ENCODE measurements at places on chromosomes 6 and 20.
A peak's percentile ranks its signal among the peaks of the same experiment; 100 is the strongest.

DNA sequence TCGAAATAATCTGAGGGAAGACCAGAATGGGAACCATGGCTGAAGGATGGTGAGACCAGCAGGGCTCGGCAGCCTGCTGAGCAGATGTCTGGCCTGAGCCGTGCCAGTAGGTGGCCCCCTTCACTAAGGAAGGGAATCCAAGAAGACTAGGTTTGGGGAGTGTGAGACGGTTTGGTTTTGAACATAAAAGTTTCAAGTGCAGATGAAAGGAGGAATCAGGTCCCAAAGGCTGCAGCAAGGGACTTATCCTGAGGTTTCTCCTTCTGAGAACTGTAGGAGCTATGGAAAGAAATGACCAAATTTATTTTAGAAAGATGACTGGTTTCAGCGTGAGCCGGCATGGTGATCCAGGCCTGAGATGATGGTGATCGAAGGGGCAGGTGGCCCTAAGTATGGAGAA lies 4.6 kb upstream of the OSER1 start:
- peak; percentile 74 for DNase-seq
- H3K4me1 ChIP-seq, result no peaks in the 10 kb centered on the region
- H3K27me3 ChIP-seq, result no peaks in the 10 kb centered on the region
- H3K4me3 ChIP-seq, result no peak overlapping the region
- H3K36me3 ChIP-seq, result no peaks in the 10 kb centered on the region

GRCh38 chr20:64196847-64197306 lies 32.6 kb downstream of the MYT1 start:
- no peaks in the 10 kb centered on the region for H3K36me3 ChIP-seq
- no peak overlapping the region for H3K4me3 ChIP-seq
- H3K27ac ChIP-seq, result no peak overlapping the region
- no peak for DNase-seq
- no peaks in the 10 kb centered on the region for H3K4me1 ChIP-seq
- peaks cover 8% of the 10 kb centered on the region for H3K27me3 ChIP-seq

DNA sequence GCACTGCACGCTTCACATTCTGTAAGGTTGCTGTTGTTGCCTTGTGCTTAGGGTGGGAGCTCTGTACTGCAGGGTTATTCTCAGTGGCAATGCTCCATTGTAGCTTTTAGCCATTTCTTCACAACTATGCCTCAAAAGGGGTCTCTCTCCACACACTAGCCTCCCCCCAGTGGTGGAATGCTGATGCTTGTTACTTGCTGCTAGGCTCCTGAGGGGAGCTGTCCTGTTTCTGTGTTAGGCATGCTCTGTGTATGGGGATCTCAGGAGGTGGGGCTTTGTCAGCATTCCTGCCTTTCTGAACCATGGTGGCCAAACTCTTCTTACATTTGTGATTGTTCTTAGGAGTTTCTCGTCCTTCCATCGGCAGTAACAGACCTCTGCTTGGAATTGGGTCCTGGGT lies 18.8 kb downstream of the TMEM170B start:
- peaks cover 2% of the 10 kb centered on the region for H3K4me1 ChIP-seq
- no peak overlapping the region for H3K27ac ChIP-seq
- H3K27me3 ChIP-seq, result no peaks in the 10 kb centered on the region
- DNase-seq, result no peak

DNA sequence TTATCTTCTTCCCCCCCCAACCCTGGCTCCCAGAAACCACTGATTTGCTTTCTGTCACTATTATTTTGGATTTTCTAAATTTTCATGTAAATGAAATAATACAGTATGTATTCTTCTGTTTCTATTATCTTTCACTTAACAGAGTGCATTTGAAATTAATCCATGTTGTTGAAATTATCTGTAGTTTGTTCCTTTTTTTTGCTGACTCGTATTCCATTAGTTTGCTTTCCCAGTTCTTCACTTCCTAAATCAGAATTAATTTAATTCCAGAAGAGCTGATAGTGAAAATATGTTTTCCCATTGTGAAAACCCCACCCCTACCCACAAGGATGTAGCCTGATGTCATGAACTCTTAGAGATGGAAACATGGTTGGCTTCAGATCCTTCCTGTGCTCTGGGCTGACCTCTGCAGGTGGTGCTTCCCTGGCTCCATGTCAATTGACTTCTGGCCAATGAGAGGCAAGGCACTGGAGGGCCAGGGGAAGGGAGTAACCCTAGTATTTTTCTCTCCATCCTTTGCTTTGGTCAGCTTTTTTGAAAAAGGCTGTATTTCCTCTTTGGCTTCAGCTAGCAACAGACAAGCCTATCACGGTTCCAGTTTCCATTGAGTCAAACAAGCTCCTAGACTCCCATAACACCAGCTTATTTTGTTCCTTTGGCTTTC lies 244.4 kb upstream of the HSF2 start:
- H3K4me1 ChIP-seq, result peaks cover 4% of the 10 kb centered on the region
- no peaks in the 10 kb centered on the region for H3K36me3 ChIP-seq
- H3K27ac ChIP-seq, result no peak overlapping the region
- no peak for DNase-seq

- H3K27ac ChIP-seq, result no peak overlapping the region
- H3K4me3 ChIP-seq, result no peak overlapping the region
- no peaks in the 10 kb centered on the region for H3K4me1 ChIP-seq
These were observed 117.0 kb upstream of the POU3F2 start for GRCh38 chr6:98717322-98717877.

GRCh38 chr6:96521306-96521643 lies 331 bp upstream of the UFL1 start:
- no peaks in the 10 kb centered on the region for H3K4me1 ChIP-seq
- peaks cover 5% of the 10 kb centered on the region for H3K36me3 ChIP-seq
- peak overlapping the region; percentile 92 for H3K27ac ChIP-seq

DNA sequence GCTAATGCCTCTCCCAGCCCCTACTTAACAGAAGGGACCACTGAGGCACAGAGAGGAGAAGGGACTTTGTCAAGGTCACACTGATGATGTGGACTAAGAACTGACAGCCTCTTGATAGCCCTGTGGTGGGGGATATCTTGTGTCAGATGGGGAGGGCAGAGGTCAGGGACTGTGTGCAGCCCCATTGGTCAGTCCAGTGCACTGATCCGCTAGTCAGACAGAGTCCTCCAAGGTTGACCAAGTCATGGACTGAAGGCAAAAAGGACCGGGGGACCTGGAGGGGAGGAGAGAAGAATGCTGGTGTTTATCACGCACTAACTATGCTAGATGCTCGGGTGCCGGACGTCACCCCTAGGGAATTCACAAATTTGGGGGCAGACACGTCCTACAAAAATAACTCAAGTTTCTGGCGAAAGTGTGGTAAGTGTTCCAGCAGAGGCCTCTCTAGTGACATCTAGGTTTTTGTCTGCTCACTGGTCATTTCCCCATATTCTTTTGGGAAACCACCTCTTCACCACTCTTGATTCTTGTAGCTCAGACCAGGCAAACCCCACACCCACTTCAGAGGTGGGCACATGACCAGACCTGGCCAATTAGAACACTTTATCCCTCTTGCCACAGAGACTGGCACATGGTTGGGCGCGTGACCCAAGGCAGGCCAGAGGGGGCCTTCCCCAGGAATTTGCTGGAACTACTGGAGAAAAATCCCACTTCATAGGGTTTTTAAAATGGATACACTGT lies 21.0 kb downstream of the TCF15 start:
- H3K4me3 ChIP-seq, result no peak overlapping the region
- H3K4me1 ChIP-seq, result peaks cover 2% of the 10 kb centered on the region
- DNase-seq, result no peak

DNA sequence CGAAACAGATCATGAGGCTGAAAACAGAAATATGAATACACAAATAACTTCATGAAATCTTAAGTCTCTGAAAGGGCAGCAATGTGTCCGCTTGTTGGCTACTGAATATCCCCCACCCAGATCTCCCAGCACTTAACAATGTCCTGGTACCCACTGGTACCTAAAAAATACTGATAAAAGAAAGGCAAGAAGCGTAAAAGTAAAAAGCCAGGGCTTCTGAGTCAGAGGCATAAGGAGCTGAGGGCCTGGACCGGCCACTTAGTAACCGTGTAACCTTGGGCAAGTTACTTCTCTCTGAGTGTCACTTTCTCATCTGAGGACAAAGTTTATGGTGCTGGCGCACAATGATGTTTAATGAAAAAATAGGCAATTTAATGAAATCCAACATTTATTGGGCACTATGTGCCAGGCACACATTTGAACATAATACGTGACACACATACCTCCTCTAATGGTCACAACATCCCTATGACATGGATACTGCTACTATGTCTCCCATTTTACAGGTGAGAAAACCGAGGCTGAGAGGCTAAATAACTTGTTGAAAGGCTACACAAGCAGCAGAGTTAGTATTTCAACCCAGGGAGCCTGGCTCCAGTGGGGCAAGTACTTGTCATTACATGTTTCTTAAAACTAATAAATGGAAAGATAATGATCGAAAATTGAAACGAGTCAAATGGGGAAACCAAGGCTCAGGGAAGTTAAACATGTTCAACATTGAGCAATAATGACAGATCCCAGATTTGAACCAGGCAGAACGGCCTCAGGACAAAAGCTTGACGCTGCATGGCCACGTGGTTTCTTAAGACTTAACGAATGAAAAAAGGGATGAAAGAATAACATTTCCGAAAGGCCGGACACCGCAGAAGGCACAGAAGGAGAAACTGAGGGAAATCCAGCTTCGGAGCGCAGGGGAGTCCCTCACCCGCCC lies 828 bp downstream of the TP53RK start:
- H3K27ac ChIP-seq, result peak overlapping the region; percentile 97
- H3K27me3 ChIP-seq, result no peaks in the 10 kb centered on the region
- peaks cover 10% of the 10 kb centered on the region for H3K4me1 ChIP-seq

DNA sequence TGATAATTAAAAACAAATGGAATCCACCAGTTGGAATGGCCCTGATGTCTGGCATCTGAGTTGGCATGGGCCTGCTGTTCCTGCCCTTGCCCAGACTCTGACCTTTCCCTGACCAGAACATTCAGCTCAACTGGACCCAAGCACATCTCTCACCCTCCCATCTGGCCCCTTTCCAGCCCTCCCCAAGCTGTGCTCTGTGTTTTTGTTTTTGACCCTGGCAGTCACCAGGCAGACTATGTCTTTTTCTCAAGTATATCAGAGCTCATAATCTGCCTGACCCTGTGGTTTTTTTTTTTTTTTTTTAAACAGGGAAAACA lies 117.6 kb downstream of the TRDN start:
- H3K36me3 ChIP-seq, result no peaks in the 10 kb centered on the region
- H3K4me1 ChIP-seq, result no peaks in the 10 kb centered on the region
- no peaks in the 10 kb centered on the region for H3K27me3 ChIP-seq
- no peak overlapping the region for H3K4me3 ChIP-seq
- no peak for DNase-seq
- H3K27ac ChIP-seq, result no peak overlapping the region

Measured in lung (tissue), 17 donors.